Activated CD4-positive, alpha-beta T cell treated with anti-CD3 and anti-CD28 coated beads for 4 hours (primary cell): ENCODE measurements at places on chromosomes 13 and 19.

GRCh38 chr13:99363949-99364348 lies 56.8 kb upstream of the GPR183 start:
- DNase-seq = no peak

GRCh38 chr13:95784161-95784899 lies 107.4 kb downstream of the DNAJC3 start:
- DNase-seq = no peak

GRCh38 chr19:33427801-33428626 lies 54.5 kb downstream of the CEBPG start:
- DNase-seq = no peak

- no peak for DNase-seq
Observed at GRCh38 chr13:92473765-92474475, 752.7 kb upstream of the GPC6 start.

- DNase-seq = no peak
Observed at GRCh38 chr13:26950546-26950945, 190.0 kb upstream of the GPR12 start.

GRCh38 chr13:49995625-49996101 lies 1.2 kb upstream of the TRIM13 start:
- DNase-seq = no peak

DNA sequence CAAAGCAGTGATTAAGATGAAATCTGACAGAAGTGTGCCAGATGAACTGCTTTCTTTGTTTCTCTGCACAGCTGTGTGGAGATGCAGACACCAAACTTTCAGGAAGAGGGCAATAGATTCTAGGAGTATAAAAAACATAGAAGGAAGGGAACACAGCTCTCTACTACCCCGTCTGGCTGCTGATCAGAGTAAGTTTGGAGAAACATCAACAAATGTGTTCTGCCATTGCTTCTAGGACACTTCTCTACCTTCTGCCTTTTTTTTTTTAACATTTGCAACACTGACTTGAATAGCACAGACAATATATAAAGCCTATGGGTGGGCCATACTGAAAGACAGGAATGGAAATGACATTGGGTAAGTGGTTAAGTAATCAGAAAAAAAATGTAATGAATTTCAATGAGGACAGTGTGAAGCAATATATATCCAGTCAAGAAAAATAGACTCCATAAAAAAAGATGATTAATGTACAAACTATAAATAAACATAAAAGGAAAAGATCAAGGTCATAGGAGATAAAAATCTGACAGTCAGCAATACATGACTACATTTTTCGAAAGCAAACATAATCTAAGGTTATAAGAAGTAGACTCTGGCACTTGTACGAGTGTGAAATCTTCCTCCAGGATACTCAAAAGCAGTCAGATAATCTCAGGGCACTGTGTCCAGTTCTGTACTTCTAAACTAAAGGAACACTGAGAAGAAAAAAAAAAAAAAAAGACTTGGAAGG lies 21.4 kb downstream of the NUFIP1 start:
- DNase-seq = no peak

DNA sequence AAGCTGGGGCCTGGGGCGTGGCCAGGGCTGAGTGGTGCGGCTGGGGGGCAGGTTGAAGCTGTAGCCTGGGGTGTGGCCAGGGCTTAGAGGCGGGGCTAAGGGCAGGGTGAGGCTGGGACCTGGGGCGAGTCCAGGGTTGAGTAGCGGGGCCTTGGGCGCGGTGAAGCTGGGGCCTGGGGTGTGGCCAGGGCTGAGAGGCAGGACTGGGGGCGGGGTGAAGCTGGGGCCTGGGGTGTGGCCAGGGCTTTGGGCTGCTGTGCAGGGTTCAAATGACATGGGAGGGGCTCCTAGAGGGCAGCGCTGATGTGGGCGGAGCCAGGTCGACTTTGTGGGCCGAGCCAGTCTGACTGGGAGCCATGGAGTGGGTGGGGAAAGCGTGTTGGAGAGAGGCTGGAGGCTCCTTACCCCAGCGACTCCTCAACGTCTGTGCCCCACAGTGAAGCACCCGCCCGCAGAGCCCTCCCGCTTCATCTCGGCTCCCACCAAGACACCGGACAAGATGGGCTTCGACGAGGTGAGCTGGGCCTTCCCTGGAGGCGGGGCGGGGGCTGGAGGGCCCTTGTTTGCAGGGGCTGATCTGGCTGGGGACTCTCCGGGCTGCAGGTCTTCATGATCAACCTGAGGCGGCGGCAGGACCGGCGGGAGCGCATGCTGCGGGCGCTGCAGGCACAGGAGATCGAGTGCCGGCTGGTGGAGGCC lies 21.5 kb downstream of the COLGALT1 start:
- no peak for DNase-seq
